Stimulated activated effector memory CD8-positive, alpha-beta T cell treated with anti-CD3 and anti-CD28 coated beads, Interleukin-12 subunit alpha, Interleukin-12 subunit beta, amount 100 ng/mL, for 72 hours (primary cell): ENCODE measurements at places on chromosomes 2 and 18.
A peak's percentile ranks its signal among the peaks of the same experiment; 100 is the strongest.

- no peak for DNase-seq
Observed at GRCh38 chr2:180955101-180955500, 25.3 kb upstream of the UBE2E3 start.

DNA sequence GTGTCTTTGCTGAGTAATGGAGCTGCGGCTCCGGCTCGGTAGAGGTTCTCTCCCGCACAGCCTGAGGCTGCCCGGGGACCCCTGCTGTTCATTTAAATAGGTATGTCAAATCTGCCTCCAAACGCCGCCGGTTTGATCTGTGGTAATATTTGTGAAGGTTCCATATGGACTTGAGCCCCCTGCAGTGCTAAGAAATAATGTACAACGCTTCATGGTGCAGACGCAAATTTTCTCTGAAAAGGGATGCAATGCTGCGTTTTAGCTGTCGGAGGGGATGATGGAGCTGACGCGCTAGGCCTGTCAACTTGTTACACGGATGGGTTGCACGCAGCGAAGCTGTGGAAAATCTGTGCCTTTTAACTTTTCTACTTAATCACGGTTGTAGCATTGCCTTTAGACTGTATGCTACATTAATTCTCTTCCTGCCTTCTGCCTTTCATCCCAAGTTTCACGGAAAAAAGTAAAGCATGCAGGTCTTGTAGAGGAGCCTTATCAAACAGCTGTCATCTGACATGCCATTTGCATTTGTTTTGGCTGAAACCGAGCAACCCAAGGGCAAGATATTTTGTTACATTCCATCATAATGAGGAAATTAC, 43.2 kb downstream of the MRPS9 start:
- DNase-seq: no peak

DNA sequence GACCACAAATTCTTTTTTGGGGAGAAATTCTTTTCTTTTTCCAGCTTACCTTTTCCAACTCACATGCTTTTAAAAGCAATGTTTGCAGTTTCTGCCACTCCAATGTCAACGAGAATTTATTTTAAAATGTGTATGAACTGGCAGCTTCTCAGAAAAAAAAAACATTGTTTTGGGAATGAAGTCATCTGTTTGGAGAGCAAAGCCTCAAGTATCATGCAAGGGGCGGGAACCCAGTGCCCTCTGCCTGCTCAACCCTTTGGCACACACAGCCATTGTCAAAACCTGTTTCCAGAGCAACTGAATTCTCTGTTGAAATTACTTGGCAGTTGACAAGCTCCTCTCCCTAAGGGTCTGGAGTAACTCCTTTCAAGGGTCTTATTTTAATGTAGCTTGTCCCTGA, 128.5 kb downstream of the QPCT start:
- no peak for DNase-seq

GRCh38 chr2:30193104-30193681, 38.1 kb upstream of the LBH start:
- no peak for DNase-seq

DNA sequence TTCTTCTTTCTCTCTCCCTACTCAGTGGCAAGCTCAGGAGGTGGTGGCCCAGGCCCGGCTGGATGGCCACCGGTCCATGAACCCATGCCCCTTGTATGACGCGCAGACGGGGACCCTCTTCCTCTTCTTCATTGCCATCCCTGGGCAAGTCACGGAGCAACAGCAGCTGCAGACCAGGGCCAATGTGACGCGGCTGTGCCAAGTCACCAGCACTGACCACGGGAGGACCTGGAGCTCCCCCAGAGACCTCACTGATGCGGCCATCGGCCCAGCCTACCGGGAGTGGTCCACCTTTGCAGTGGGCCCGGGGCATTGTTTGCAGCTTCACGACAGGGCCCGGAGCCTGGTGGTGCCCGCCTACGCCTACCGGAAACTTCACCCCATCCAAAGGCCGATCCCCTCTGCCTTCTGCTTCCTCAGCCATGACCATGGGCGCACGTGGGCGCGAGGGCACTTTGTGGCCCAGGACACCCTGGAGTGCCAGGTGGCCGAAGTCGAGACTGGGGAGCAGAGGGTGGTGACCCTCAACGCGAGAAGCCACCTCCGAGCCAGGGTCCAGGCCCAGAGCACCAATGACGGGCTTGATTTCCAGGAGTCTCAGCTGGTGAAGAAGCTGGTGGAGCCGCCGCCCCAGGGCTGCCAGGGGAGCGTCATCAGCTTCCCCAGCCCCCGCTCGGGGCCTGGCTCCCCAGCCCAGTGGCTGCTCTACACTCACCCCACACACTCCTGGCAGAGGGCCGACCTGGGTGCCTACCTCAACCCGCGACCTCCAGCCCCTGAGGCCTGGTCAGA, 1.8 kb downstream of the NEU2 start:
- no peak for DNase-seq

GRCh38 chr18:62991959-62992358, 276.6 kb downstream of the PHLPP1 start:
- no peak for DNase-seq

- no peak for DNase-seq
Observed at GRCh38 chr2:185291035-185291647, 447.5 kb upstream of the FSIP2 start.

DNA sequence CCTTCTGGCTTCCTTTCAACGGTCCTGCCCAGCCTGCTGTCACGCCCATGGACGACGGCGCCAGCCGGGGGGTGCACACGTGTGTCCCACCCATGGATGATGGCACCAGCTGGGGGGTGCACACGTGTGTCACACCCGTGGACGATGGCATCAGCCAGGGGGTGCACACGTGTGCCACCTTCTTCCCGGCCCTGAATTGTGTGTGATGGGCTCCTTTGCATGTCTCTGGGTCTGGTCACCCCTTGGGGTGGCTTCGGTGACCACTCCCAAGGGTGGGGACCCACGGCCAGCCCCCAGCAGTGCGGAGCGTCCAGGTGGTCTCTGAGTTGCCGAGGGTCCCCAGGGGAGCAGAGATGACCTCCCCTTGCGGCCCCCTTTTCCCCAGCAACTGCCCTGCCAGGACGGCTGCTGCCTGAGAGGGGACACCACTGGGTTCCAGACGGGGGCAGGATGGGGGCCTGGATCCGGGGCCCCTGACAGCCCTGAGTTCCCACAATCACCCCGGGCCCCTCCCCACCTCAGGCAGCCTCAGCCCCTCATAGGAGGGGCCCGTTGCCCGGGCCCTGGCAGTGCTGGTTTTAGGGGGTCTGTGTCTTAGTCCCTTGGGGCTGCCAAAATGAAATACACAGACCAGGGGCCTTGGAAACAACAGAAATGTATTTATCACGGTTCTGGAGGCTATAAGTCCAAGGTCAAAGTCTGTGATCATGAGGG, 9.4 kb downstream of the NEU4 start:
- DNase-seq: no peak

DNA sequence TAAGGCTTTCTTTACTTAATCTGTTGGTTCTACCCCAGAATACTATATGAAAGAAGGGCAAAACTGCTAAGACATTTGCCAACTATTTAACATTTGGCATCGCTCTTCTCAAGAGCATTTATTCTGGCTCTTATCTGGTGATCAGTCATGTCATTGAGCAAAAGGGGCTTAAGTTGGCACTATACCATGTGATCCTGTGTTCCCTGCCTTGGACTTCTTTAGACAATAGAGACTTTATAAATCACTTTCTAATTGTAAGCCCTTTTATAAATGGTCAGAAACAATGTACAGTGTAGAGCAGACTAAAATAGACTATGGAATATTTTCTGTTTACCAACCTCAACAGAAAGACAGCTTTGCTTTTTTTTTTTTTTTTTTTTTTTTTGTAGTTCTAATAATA, 52.1 kb downstream of the GTF3C3 start:
- no peak for DNase-seq

DNA sequence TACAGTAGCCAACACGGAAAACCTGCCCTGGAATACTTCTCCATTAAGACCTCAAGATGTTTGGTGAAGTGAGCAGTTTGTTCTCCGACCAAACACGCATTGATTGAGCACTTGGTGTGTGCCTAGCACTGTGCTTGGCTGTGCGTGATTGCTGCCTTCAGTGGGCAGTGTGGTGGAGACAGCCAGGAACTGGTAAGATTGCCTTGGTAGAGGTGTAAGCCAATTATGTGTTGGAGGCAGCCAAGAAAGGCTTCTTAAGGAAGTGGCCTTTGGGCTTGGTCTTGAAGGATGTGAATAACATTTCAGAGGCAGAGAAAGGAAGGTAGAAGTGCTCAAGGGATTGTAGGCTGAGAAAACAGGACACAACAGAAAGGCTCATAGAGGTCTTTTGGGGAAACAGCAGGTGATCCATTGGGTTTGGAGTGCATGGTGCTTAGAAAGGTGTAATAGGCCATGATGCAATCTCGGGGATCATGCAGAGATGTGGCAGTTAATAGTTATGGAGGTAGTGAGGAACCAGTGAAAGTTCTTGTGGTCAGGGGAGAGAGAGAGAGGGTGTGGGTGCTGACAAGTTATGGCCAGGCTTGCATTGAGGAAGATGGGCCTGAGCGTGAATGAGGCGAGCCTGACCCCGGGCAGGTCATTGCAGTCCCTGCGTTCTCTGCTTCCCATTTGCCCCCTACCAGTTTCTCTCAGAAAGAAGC, 6.3 kb downstream of the B3GNT2 start:
- no peak for DNase-seq

DNA sequence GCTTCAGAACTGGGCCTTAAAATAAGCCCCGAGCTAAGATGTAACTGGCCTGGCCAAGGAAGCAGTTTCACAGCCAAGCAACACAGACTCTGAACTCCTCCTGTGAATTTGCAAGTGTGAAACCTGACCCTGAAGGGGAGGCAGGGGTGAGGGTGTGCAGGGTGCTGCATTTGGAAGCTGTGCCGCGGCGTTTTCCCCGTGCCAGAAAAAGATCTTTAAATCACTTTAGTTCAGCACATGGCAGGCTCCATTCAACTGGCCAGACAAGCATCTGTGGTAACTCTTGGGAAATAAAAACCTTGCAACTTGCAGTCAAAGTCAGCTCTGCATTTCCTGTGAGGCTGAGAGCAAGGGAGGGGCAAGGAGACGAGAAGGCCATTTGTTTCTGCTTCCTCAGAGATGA, 209.3 kb upstream of the SOX11 start:
- DNase-seq: no peak

GRCh38 chr18:6784046-6784445, 54.5 kb downstream of the ARHGAP28 start:
- DNase-seq: no peak

- DNase-seq: no peak
Observed at GRCh38 chr2:169709981-169710380, 15.7 kb downstream of the PHOSPHO2 start.

GRCh38 chr2:173288561-173288960, 66.1 kb upstream of the CDCA7 start:
- DNase-seq: peak; percentile 73

- DNase-seq: no peak
Observed at GRCh38 chr2:16019060-16019480, 78.7 kb downstream of the MYCN start.

DNA sequence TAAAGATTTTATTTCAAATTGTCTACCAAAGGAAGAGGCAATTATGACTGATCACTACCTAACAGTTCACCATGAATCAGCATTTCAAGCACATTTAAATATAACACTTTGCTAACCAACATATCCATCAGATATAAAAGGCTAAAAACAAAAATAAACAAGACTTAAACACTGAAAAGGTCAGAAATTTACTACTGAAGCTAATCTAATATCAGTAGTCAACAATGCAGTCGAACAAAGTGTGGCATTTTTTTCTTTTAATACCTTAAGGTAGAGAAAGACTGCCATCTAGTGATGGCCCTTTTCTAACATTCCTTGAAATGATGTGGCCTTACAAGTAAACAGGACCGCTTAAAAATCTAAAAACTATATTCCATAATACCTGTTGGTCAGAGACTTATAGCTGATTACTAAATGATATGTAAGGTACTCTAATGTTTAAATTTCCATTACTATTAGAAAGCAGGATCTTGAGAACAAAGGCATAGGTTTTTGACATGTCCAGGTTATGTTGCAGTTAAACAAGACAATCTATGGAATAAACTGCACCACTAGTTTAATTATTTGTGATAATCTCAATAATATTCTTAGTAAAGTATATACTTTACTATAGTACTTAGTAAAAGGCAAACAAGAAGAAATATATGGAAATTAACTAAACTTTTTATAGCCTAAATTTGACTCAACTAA, 80.0 kb downstream of the EXOC6B start:
- no peak for DNase-seq
